ENCODE measurements at places on chromosomes 16 and 17.

DNA sequence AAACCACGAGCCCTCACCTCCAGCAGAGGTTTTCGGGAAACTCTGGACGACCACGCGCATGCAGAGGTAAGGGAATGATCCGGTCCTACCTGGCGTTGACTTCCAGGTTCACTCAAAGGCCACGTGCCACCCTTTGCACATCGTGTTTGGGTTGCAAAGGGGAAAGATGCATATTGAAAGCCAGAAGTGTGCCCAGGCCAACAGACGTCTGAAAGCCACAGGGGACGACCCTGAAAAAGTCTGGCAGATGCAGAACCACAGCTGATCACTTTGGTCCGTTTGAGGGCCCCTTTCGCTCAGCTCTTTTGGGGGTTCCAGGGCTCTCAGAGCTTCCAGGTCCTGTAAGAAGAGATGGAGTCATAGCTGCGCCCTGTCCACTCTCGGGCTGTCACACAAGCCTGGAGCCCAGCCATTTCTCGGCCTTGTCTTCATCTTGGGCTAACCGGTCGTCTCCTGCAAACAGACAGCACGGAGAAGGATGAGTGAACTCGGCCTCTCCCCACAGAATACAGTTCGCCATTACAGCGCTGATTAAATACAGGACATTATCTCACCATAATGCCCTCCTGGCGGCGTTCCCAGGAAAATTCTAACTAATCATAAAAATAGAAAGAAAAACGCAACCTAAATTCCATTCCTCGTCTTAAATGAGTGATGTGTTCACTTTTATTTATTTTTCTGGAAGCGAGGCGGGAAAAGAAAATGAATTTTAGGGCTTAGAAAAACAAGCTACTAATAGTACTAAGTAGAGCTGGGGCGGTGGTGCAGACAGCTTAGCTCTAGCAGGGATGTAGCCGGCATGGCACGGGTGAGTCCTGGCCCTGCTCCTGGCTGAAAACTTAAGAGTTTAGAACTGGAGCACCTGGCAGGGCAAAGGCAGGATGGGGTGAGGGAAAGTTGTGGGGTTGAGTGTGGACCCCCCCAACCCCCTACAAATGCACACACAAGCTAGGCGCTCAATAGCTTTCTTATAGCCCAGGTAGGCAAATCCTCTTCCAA is 45.5 kb upstream of the ZFHX3 start:
- DNase-seq: no peak

DNA sequence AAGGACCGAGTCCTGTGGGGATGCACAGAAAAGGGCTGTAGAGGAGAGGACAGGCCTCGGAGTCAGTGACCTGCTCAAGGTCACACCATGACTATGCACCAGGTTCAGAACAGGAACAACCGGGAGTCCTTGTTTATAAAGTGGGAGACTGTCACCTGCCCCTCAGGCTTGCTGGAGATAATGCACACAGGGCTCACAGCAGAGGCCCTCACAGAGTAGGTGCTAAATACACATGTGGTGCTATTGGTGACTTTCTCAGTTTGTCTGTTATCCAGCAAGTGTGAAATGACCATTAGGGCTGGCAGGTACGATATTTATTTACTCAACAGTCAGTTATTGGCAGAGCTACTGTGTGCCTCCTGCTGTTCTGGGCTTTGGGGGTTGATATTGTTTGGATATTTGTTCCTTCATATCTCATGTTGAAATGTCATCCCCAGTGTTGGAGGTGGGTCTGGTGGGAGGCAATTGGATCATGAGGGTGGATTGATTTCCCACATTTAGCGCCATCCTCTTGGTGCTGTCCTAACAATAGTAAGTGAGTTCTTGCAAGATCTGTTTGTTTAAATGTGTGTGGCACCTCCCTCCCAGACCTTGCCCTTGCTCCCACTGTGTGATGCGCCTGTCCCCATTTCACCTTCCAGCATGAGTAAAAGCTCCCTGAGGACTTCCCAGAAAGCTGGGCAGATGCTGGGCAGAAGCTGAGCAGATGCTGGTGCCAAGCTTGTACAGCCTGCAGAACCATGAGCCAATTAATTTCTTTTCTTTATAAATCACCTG is 162.1 kb upstream of the MPHOSPH6 start:
- no peak for DNase-seq

DNA sequence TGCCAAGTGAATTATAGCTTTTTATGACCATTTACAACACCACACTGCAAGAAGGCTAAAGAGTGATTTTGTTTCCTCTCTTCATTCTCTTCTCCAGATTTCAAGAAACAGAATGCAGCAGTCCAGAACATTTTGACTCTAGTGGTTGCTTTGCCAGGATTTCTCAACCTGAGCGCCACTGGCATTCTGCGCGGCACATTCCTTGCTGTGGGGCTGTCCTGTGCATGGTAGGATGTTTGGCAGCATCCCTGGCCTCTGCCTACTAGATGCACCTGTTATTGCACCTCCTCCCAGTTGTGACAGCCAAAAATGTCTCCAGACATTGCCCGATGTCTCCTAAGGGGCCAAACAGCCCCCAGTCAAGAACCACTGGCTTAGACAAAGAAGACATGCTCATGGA is 25.7 kb upstream of the SLC39A11 start:
- DNase-seq: no peak

DNA sequence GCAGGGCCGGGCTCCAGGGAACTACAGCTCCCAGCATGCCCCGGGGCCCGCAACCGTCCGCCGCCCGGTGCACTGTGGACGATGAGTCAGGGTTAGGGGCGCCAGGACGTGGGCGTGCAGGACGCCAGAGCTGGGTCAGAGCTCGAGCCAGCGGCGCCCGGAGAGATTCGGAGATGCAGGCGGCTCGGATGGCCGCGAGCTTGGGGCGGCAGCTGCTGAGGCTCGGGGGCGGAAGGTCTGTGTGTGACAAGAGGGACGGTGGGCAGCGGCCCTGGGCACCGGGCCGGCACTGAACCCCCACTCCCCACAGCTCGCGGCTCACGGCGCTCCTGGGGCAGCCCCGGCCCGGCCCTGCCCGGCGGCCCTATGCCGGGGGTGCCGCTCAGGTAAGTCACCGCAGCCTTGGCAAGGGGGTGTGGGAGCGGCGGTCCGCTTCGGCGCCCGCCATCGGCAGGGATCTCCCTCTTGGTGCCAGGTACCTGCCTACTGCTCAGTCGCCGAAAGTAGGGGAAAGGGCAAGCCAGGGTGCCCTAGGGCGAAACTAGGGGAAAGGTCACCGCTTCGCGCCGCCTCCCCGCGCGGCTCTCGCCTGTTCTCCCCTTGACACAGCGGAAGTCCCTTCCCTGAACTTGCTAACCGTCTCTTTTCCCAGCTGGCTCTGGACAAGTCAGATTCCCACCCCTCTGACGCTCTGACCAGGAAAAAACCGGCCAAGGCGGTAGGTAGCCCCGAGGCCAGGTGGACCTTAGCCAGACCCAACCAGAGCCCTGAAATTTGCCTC is at the start of the genes ACADVL and DLG4:
TSS of gene ACADVL (plus strand) at position 127 of the 781 bp plus-strand sequence. CDS start at position 174, 47 bp downstream.
TSS of gene DLG4 (minus strand) at position 25 of the 781 bp plus-strand sequence.
- peak; percentile 93 for DNase-seq

DNA sequence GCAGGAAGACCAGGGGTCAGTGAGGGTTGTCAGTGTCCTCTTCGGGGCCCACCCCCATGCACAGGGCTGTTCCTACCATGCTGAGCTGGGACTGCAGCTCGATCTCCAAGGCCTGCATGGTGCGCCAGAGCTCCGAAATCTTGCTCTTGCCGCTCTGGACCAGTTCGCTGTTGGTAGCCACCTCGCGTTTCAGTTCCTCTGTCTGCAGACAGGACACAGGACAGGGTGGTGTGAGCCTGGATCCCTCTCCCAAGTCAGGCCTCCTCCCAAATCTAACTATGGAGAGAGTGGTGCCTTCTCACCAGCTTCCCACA is 90.9 kb downstream of the GOSR1 start:
- DNase-seq: no peak

DNA sequence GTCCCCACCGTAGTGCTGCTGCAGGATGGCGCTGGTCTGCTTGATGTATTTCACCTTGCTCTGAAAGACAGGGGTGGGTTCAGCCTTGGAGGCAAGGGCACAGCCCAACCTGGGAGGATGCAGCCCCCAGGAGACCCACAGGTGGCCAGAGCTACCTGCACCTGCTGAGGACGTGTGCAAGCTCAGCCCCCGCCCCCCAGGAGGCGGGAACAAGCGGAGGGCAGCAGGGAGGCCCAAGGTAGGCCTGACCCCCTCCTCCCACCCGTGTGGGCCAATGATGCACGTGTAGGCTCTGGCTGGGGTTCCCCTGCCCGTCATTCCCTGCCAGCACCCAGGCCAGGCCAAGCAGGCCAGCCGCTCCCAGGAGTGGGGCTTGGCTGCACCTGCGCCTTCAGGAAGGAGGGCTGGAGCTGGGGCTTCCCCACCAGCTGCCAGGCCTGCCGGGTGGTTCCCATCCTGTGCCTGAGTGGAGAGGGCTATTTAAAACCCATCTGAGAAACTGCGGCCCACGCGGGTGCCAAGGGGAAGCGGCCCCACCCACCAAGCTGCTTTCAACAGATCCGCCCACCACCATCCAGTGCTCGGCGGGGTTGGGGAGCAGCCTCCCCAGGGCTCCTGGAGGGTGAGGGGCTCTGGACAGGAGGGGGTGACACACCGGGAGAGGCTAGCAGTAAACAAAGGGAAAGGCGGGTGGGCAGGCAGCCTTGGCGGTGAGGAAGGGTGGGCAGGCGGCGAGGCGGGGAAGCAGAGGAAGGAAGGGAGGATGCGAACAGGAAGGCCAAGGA is 3.8 kb downstream of the NTHL1 start:
- no peak for DNase-seq

DNA sequence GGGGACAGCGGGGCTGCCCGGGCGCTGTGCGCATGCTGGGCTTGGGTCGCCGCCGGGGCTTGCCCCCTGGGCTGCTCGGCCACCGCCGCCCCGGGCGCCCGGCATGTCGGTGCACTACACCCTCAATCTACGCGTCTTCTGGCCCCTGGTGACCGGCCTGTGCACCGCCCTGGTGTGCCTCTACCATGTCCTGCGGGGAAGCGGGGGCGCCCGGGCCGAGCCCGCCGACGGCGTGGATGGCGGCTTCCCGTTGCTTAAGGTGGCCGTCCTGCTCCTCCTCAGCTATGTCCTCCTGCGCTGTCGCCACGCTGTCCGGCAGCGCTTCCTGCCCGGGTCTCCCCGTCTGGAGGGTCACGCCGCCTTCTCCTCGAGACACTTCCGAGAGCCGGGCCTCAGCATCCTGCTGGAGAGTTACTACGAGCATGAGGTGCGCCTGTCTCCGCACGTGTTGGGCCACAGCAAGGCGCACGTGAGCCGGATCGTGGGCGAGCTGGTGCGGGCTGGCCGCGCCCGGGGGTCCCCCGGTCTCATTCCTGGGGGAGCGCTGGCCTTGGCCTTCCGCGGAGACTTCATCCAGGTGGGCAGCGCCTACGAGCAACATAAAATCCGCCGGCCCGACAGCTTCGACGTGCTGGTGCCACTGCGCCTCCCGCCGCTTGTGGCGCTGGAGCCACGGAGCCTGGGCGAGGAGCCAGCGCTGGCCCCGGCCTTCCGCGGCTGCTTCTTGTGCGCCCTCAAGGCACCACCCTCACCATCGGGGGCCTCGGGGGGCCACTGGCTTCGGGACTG is 789 bp downstream of the ITPRIPL2 start:
- peak; percentile 67 for DNase-seq

- DNase-seq: no peak
Observed at GRCh38 chr16:15822957-15823356, 33.9 kb downstream of the MYH11 start.

- DNase-seq: peak; percentile 93
Observed at GRCh38 chr17:75785016-75785890, 647 bp downstream of the UNK start.

GRCh38 chr16:66741169-66741900 is 10.1 kb downstream of the DYNC1LI2 start:
- DNase-seq: no peak

DNA sequence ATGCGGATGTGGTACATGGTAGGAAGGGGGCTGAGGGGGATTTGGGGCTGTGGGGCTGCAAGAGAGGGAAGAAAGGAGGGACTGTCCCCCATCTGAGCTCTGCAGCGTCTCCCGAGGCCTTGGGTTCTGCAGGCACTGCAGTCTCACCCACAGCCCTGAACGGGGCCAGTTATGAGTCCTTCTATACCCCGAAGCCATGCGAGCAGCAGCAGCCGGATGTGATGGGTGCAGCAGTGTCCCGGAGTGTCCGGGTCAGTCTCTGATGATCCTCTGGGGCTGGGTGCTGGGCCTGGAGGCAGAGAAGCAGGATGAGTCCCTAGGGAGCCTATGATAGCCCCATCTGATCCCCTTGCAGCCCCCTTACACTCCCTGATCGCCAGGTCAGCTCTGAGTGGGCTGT is 41.5 kb downstream of the CPNE2 start:
- DNase-seq: no peak

GRCh38 chr17:72837335-72837734 is 255.2 kb downstream of the SLC39A11 start:
- no peak for DNase-seq

DNA sequence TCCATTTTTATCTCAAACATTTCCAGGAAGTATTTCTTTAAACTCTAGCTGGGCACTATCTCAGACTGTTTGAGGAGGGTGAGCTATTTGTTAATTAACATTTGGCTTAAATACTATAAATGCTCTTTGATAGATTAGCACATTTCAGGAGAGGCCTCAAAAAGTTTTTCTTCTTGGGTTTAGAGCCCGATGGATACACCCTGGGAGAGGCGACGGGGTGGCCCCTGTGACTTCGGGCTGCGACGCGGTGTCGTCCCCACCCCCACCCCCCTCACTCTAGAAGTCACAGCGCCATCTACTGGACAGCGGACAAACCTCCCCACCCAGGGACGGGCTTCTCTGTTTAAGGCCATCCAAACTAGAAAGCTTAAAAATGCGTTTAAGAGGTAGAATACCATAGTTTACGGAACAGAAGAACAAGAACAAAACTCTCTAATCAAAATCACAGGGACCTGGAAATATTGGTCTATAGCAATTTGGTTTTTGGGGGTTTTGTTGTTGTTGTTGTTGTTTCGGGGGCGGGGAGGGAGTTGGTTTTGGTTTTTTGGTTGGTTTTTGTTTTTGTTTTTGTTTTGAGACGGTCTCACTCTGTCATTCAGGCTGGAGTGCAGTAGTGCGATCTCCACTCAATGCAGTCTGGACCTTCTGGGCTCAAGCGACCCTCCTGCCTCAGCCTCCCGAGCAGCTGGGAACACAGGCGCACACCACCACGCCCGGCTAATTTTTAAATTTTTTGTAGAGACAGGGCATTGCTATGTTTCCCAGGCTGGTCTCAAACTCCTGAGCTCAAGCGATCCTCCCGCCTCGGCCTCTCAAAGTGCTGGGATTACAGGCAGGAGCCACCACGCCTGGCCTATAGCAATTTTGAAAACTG is 254.4 kb downstream of the C16orf95 start:
- DNase-seq: peak; percentile 88

DNA sequence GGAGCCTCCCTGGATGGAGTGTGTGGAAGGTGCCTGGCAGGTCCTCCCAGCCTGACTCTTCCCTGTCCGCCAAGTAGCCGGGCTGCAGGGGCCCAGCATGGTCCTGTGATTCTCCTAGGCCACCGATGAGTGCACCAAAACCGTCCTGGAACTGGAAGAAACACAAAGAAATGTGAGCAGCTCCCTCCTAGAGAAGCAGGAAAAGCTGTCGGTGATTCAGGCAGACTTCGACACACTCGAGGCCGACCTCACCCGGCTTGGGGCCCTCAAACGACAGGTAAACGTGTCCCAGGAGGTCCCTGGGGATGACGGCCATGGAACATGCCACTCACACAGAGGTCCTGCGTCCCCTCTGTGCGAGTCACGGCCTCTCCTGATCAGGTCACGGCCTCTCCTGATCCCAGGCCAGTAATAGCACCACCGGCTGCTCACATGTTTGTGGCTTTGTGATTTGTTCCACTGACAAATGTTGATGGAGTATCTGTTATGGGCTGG is 4.2 kb upstream of the GAA start:
- no peak for DNase-seq

- DNase-seq: no peak
Observed at GRCh38 chr17:376936-377863, 24.6 kb upstream of the RPH3AL start.
